Left ventricle myocardium superior (tissue), 1 donor: ENCODE measurements at places on chromosomes 2 and 18.
A peak's percentile ranks its signal among the peaks of the same experiment; 100 is the strongest.

DNA sequence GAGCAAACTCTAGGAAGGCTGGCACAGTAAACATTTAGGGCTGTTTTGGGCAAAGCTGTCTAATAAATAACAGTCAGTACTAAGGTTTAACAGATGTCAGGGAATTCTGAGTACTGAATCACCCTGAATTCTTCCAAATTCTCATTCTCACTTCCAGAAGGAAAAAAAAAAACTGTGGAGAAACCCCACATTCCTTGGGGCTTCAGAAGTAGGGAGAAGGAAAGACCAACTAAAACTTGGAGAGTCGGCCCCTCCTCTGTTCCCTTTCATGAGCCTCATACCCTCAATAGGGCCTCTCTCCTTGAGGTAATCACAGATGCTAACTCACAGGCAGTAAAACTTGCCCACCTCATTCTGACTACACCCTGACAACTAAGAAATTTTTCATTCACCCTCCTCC is 62.1 kb downstream of the CCDC148 start:
- no peak for DNase-seq

DNA sequence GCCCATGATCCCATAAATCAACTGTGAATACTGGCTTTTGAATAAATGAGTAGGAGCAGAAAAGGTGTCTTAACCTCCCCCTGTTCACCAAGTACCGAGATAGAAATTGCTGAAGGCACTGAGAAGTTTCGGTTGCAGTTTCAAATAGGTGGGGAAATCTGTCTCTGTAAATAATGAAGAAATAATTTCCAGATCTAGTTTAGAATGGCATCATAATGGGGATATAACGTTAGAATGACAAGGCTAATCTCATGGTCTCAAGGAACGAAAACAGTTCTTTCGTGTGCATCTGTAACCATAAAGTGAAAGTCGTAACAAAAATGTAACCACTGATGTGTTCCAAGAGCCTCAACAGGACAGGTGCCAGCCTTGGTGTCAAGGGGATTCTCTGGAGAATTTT is 49.9 kb upstream of the TMEM18 start:
- DNase-seq, result no peak

DNA sequence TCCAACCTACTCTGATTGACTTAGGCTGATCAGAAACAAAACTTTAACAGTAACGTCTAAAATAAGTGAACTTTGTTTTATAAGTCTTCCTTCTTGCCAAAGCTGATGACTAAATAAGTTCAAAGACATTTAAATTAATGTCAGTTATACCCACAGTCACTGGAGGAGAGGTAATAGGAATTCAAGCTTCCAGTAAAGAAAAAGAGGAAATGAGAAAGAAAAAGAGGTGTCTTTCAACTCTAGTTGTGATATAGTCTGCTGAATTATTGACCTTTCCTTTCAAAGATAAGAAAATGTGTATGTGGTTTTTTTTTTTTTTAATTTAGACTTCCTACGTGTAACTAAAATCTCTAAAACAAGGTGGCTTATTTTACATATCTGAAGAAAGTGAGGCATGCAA is 191.5 kb downstream of the SLC8A1 start:
- DNase-seq, result no peak

DNA sequence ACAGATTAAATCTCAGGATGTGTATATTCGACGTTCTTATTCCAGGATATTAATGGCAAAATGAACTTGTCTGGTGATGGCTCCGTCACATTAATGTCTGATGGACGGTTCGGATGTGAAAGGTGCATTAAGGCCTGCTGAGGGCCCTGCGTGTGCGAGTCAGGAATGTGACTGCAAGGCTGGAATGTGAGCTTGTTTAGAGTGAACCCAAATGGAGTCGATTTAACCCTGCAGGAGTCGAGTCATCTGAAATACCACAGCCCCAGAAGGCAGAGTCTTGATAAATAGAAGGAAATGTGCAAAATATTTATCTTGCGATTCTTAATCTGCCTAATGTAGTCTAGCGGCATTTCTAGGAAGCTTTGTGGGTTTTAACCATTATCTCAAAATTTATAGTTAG is 44.3 kb downstream of the RDH14 start:
- no peak for DNase-seq

GRCh38 chr2:174106736-174107135 is 141.6 kb upstream of the SP3 start:
- DNase-seq, result no peak

DNA sequence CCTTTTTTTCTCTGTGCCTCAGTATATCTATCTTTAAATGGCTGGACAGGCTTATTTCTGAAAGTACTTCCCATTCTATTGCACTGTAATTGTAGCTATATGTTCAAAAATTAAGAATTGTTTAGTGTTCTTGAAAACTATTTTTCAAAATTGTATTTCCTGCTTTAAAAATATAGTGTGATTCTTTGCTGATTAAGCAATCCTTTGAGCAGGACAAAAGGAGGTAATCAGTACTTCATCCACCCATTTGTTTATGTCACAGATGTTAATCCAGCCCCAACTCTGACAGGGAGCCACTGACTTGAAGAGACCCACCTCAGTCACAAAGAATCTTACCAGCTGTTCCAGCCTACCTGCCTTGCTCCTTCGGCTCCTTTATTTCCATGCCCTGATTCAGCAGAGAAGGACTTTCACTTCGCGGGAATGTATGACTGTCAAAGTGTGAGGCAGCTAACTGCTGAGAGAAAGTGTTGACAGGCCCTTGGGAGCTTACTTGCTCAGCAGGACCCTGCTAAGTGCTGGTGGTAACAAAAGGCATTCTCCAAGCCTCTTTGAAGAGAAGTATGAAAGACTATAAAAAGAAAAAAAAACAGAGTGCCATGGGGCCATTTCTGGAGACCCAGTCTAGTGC is 393.3 kb upstream of the CYRIA start:
- DNase-seq, result no peak

DNA sequence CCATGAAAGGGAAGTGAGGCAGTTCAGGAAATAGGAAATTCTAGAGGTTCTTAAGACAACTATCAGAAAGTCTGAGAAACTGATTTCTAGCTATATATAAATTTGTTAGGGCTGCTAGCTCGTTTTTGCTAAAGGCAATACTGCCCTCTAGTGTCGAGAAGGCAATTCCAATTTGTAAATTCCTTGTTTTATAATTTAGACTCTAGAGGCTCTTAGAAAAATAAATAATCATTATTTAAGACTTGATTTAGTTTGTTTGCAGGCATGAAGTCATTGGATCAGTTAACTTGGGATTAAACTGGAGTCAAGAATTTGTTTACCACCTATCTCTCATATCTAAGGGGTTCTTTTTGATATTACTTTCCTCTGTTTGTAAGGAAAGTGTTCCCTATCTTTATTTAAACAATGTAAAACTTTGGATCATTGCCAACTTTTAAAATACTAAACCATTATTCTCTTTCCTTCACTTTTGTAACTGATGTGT is 66.2 kb downstream of the ACVR2A start:
- no peak for DNase-seq

DNA sequence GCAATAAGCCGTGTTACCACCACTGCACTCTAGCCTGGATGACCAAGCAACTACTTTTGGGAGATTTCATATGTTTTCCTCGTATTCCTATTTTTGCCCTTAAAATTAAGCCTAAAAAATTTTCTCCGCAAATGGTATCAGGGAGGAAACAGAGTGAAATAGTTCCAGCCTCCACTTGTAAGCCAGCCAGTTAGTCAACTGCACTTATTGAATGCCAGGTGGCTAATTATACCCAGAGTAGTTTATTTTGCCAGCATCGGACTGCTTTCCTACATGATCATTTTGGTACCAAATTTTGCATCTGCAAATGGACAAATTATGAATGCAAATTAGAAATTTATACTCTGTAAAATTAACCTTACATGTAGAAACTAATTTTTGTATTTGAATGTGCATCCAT is 90.2 kb upstream of the ARHGAP28 start:
- DNase-seq, result no peak

DNA sequence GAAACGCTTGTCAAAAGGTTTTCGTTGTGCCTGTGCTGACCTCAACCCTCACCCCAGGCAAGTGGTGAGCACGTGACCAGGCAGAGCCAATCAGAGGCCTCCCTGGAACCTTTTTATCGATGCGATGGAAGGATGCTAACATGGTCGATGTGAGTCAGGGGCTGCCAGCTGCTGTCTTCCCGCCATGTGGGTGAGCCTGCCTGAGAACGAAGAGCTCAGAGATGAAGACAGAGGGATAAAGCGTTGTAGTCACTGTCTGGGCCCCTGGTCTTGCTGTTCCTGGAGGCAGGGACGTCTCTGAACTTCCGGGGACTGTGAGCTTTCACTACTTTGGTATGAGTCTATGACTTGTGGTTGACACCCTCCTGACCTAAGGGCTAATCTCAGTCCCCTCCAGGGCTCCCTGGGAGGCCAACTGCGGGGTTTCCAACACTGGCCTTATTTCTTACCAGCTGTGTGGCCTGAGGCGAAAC is 18.6 kb downstream of the DNMT3A start:
- peak; percentile 38 for DNase-seq

- DNase-seq, result no peak
Measured at GRCh38 chr2:118089139-118089800, 999 bp downstream of the INSIG2 start.

- DNase-seq, result no peak
Measured at GRCh38 chr2:120520929-120521912, 175.3 kb downstream of the INHBB start.

GRCh38 chr2:206031162-206031784 is 54.7 kb downstream of the INO80D start:
- DNase-seq, result no peak

DNA sequence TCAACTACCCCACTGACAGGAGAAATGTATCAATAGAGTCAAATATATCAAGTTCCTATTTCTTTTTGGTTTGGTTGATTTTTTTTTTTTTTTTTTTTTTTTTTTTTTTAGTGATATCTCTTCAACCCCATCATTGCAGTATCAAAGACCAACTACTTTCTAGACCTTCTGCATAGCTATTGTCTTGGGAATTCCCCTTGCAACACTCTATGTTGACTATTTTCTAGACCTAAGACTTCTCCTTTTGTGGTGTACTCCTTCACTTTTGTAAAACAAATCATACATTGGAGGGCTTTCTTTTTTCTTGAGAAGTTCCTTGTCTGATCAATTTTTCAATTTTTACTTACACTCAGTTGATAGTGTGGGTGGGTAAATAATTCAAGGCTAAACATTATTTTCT is 46.5 kb upstream of the NR4A2 start:
- DNase-seq, result no peak

DNA sequence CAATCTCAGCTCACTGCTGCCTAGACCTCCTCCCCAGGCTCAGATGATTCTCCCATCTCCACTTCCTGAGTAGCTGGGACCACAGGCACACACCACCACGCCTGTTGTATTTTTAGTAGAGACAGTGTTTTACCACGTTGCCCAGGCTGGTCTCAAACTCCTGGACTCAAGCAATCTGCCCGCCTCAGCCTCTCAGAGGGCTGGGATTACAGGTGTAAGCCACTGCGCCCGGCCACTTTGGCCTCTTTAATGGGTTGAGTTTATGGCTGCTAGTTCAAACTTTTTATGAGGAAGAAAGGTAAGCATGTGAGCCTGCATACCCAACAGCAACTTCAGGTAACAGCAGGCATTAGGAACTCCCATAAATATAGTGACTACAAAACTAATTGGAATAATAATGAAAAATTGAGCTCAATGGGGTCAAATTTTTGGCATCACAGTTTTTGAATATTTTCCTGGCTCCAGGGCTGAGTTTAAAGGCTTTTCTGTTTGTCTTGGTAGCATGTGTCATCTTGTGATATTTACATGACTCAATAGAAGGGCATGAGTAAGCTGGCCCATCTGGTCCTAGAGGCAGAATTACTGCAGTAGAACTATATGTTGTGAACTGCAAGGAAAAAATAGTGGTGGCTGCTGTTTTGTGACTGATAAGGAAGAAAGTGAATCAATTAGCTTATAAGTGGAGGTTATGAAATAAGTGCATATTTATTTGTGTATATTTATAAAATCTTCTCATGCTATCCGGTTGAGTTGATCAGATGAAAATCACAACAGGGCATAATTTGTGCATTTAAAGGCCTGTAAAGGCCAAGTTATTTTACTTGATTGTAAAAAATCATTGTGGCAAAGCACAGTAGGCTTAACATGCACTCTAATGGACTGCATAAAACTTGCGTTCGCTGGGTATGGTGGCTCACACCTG is 24.8 kb downstream of the GALM start:
- no peak for DNase-seq

DNA sequence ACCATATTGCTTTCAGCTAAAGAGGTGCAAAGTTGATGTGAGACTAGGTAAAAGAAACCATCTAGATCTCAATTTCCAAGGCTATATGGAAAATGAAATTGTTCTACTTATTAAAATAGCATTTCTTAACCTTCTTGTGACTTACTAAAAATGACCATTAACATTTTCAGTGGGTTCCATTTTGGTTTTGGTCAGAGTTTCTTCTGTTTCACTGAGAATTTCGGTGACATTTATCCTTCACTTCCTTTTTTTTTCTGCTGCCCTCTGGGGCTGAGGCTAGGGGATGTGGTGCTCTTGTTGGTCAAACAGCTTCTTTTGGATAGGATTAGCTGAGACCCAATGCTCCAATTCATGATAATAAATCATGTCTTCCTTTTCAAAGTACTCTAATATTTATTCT is 44.3 kb upstream of the REL start:
- DNase-seq, result no peak
